ENCODE measurements at places on chromosomes 7 and 10.
A peak's percentile ranks its signal among the peaks of the same experiment; 100 is the strongest.

DNA sequence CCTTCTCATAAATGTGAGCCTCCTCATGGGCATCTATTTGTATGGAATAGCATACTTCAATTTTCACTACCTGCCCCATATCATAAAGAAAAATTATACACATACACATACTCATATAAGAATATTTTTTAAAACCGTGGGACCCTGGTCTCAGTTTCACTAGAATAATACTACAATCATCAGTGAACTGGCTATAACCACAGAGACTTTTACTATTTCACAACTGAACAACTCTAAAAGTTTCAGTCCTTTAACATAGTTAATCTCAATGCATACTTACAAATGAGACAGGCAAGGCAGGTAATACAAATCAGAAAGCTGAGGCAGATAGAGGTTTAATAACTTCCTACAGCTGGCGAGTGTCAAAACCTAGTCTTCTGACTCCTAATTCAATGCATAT is 83.1 kb downstream of the LRRN3 start:
- no peak for DNase-seq

DNA sequence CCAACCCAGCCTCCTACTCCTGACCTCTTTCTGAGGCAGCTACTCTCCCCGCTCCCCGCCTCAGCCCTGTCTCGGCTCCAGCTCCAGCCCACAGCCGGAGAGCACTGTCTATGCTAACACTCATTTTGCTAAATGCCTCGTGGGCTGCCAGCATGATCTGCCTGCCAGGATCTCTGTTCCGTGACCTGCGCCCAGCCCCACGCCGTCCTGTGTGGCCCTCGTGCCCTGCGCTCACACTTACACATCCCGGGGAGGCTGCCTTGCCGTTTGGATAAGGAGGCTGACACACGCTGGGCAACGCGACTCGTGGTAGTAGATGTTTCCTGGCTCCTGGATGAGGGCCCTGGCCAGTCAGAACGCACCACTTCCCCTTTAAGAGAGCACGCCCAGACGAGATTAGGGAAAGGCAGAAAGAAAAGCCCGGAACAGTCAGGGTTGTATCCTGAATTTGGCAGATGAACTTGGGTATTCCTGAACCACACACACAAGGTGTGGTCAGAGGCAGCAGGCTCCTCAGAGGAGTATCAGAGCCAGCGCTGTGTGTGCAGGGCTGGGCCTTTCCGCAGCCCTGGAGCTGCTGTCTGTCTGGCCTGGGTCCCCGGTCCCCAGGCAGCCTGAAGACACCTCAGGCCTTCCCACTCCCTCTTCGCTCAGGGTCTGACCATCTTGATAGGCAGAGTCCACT is 97.7 kb upstream of the EFCAB10 start:
- DNase-seq, result no peak

DNA sequence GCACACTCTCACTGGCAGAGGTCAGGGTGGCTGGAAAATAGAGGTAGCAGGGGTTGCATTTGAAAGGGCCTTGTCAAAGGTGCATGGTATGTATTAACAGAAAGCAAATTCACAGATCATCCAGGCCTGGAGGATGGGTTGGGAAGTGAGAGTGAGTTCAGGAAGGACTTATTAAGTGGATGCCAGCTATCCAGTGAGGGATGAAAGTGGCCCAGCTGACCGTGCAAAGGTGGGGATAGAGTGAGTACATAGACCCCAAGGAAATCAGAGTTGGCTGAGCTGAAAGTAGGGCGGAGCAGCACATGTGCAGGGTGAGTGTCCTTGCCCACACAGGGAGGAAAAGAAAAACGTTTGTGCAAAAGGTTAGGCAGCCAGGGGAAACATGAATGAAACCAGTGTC is 58.1 kb downstream of the HECW1 start:
- no peak for DNase-seq

- DNase-seq, result no peak
These were observed 154.4 kb downstream of the VTI1A start for GRCh38 chr10:112601214-112602090.

DNA sequence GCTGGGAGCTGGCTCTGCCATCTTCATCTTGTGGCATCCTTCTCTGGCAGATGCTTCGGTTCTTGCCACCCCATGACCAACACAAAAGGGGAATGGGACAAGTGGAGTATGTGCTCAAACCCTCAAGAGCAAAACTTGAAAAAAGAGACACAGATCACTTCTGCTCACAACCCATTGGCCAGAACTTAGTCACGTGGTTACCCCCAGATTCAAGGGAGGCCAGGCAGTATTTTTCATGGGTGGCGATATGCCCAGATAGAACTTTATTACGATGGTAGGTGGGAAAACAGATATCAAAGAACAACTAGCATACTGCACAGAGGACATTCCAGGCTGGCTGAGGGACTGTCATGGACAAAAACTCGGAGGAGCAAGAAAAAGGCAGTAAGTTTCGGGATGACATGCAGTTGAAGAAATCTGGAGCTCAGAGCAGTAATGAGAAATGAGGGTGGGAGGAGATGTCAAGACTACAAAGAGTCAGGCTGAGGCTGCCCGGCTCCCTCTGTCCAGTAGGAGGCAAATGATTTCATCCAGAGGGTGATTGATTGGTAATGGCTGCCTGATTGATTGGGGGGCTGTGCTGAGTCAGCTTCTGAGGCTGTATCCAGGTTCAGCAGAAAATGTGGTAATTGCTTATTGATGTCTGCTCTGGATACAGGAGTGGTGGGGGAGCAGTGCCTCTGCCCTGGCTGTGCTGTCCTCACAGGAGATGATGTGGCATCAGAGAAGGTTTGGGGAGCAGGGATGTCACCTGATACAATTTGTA is 25.3 kb downstream of the COL13A1 start:
- no peak for DNase-seq

GRCh38 chr10:118447478-118448270 is 105.5 kb upstream of the FAM204A start:
- DNase-seq, result no peak

GRCh38 chr10:676178-676577 is 13.3 kb downstream of the DIP2C start:
- DNase-seq, result no peak

DNA sequence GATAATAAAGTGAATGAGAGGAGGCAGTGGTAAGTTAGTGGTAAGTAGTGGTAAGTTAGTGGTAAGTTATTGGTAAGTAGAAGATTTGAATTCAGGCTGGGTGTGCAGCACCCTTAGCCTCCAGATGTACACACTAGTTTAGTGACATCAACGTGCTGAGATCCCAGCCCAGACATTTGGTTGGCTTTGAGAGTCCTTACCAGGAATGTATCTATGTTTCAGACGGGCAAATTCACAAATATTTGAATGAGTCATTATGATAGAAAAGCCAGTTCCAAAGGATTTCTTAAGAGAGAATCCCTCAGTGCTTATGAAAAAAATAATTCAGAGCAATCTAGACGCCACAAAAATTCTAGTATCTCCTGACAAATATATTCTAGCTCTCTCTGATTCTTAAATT is 70.0 kb downstream of the ARL4A start:
- no peak for DNase-seq

DNA sequence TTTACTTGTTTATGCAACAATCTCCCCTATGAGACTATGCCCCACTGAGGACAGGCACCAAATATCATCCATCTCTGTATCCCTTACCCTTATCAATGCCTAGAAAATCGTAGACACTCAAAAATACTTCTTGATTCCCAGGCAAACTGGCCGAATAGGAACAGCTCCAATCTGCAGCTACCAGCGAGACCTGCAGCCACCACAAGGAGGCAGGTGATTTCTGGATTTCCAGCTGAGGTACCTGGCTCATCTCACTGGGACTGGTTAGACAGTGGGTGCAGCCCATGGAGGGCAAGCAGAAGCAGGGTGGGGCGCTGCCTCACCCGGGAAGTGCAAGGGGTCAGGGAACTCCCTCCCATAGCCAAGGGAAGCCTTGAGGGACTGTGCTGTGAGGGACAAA is 10.8 kb upstream of the PPP1R3C start:
- DNase-seq, result peak; percentile 20

- no peak for DNase-seq
These were observed 23.5 kb downstream of the NACAD start for GRCh38 chr7:45065031-45065995.

DNA sequence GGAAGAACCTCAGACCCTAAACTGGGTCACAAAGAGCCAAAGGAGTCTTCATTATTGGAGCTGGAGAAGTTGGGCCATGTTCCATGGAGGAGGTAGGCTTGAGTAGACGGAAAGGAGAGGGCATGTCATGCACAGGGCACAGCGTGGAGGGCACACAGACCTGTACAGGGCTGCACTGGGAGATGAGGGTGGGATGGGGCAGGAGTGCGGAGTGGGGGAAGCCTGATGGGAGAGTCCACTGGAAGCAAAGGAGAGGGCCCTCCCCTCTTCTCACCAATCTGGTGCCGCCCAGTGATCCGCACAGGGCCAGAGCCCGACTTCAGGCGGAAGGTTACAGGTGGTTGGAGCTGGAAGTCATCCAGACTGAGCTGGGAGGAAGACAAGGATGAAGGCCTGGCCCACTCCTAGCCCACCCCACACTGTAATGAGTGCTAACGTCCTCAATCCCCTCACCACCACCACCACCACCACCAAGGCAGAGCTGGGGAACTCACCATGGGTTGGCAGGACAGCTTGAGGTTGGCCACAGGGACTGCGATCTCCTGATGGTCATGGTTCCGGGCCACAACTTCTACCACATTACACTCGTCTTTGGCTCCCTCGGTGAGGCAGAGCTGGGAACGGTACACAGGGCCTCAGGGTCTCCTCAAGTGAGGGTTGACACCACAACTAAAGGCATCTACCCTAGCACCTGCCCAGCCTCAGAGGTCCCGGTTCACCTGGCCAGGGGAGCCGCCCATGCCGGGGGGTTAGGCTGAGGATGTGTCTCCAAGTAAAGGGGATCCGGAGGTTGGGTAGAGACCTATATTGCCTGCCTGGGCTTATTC is 1.0 kb downstream of the NPM3 start:
- no peak for DNase-seq

DNA sequence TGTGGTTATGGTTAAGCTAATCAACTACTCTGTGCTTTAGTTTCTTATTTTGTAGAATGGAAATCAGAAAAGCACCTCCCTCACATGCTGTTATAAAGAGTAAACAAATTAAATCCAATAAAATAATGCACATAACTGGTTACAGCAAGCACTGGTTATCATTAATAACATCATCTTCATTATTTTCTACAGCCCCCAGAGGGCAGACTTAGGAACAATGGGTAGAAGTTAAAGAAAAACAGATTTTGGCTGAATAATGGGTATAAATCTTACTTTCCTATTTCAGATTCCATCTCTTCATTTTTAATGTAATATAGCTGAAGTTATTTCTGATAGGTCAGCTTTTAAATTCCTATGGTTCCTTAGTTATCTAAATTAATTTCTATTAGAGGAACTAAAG is 126.5 kb downstream of the DOCK4 start:
- DNase-seq, result no peak

GRCh38 chr10:77602913-77603533 is 34.6 kb downstream of the KCNMA1 start:
- no peak for DNase-seq

GRCh38 chr10:93333278-93333978 is 148.7 kb downstream of the MYOF start:
- DNase-seq, result no peak

- no peak for DNase-seq
These were observed 970.9 kb upstream of the AUTS2 start for GRCh38 chr7:68627247-68627864.

GRCh38 chr7:135704698-135705097 is 23.3 kb downstream of the SLC13A4 start:
- DNase-seq, result no peak

DNA sequence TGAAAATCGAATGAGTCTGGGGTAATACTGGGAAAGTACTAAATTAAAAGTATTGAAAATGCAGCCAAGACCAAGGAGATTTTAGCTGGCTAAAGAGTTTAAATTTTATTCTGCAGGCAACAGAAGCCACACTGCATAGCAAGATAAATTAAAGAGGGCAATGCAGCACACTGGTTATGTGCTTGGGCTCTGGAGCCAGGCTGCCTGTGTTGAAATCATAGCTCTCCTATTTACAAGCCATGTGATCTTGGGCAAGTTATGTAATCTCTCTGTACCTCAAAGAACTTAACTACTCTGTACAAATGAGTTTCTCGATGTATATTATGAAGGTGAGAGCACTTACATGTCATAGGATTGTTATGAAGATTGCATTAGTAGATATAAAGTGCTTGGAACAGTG is 9.9 kb downstream of the SLC25A13 start:
- DNase-seq, result no peak

GRCh38 chr7:452226-452751 is 67.4 kb downstream of the PDGFA start:
- DNase-seq, result no peak

GRCh38 chr7:131039355-131039762 is 288.3 kb upstream of the MKLN1 start:
- no peak for DNase-seq

DNA sequence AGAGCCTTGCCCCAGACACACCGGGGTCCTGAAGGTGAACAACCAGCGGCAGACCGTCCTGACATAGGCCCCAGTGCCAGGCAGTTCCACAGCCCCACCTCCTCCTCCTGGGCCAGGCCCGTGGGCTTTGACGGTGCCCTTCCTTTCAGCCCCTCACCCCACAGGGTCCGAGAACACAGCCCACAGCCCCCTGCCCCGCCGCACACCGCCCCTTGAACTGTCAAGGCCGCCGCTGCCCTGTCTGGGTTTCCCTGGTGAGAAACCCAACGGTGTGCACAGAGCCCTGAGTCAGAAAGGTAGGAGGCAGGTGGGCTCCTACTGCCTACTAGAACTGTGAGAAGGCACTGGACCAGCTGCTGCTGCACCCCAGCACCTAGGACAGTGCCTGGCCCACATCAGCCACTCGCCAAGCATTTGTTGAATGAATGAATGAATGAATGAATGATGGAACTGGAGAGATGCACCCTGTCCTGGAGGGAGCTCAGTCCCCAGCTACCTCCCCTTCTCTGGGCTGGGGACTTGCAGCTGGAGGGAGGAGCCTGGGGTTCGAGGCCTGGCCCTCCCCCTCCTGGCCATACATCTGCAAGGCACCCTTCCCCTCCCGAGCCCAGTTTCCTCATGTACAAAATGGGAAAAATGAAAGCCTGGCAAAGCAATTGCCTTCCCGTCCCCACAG is 117.9 kb downstream of the SLIT1 start:
- no peak for DNase-seq

- DNase-seq, result no peak
These were observed 25.4 kb upstream of the PRXL2A start for GRCh38 chr10:80382989-80383388.

DNA sequence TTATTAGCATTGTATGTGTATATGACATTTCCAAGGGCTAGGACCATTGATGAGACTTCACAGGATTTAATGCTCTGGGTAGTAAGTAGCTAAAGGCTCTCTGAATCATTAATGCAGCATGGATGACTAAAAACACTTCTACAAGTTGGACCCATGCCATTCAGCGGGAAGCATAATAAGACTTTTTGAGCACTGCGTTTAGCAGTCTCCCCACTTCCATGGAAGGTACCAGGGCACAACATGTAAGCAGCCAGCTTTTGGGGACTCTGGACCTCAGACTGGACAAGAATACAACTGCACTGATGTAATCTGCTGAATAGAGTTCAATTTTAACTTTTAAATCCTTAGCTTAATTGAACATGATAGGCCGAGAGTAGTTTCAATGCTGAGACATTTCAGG is 191.7 kb upstream of the IMMP2L start:
- no peak for DNase-seq

GRCh38 chr10:102612964-102613275 is 31.4 kb upstream of the TRIM8 start:
- DNase-seq, result no peak

- DNase-seq, result no peak
These were observed 7.8 kb downstream of the SUN1 start for GRCh38 chr7:840001-840600.

GRCh38 chr10:102422545-102423129 is 2.0 kb downstream of the FBXL15 start:
- DNase-seq, result peak; percentile 36
